NCI-H2171 (cell line): ENCODE measurements at places on chromosomes 16 and 17.

GRCh38 chr16:3957344-3957980 is 76.9 kb upstream of the CREBBP start:
- DNase-seq = no peak

- DNase-seq = no peak
Measured at GRCh38 chr17:33050611-33051140, 59.0 kb downstream of the SPACA3 start.

GRCh38 chr16:22734368-22734767 is 79.6 kb upstream of the HS3ST2 start:
- DNase-seq = no peak

DNA sequence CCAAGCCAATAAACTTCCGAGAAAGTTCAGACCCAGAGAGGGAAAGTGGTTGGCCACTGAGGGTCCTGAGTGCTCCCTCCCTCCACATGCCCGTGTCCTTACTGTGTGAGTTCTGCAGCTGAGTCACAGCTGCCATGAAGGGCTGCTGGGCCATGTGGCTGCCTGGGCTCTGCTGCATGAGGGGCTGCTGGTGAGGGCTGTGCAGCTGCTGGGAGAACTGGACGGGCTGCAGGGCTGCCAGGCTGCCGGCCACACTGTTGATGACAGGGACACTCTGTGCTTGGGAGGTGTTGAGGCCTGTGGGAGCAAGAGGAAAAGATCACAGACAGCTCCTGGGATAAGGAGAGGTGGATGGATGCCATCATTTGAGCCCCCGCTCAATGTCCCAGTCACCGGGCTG is 44.0 kb downstream of the HNF1B start:
- no peak for DNase-seq

- no peak for DNase-seq
Measured at GRCh38 chr16:27241658-27242057, 26.9 kb downstream of the NSMCE1 start.

GRCh38 chr17:43578699-43579565 is 32.8 kb upstream of the ETV4 start:
- DNase-seq = no peak

DNA sequence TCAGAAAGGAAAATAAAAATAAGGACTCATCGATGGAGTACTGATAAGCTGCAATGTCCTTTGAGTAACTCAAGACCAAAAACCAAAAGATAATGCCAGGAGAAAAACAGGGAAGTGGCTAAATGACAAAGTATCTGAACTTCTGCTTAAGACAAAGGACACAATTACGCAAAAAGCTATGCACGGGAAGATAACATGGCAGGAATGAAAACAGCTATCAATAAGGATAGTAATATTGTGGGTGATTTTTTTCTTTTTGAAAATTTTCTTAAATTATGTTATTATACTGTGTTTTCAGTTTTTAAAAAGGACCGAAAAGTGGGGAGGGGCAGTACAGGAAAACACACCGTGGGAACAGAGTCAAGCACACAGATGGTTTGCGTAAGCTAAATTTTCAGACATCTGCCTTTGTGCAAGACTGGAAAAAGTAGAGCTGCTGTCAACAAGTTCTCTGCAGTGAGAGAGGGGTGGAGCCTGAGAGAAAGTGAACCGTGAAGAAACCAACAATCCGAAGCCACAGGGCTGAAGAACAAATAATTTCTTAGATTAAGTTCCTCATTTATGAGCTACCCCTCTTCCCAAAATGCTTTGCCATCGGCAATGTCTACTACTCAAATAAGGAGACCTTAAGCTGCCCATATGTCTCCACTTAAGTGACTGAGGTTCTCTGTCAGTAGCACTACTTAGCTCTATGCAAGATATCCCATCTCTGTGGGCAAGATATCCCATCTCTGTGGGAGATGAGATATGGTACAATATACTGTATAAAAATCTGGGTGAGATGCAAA is 99.9 kb upstream of the CORO6 start:
- DNase-seq = peak; percentile 80
